ENCODE measurements at places on chromosomes 16 and 17.

DNA sequence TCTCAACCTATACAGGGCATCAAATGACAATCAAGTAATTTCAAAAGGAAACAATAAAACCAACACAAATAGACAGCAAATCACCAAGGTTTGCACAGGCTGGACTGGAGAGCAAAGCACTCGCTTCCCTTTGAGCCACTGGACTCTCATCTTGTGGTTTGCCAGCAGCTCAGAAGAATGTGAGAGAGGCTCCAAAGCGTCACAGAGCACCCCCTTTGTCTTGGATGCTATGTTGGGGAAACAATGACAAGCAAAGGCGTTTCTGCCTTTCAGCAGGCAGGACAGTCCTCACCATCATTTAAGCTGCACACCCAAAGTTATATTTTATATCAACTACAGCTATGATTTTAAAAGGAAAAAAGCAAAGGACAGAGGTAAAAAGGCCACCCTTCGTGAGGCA, 13.2 kb downstream of the SLC6A4 start:
- no peak for DNase-seq

DNA sequence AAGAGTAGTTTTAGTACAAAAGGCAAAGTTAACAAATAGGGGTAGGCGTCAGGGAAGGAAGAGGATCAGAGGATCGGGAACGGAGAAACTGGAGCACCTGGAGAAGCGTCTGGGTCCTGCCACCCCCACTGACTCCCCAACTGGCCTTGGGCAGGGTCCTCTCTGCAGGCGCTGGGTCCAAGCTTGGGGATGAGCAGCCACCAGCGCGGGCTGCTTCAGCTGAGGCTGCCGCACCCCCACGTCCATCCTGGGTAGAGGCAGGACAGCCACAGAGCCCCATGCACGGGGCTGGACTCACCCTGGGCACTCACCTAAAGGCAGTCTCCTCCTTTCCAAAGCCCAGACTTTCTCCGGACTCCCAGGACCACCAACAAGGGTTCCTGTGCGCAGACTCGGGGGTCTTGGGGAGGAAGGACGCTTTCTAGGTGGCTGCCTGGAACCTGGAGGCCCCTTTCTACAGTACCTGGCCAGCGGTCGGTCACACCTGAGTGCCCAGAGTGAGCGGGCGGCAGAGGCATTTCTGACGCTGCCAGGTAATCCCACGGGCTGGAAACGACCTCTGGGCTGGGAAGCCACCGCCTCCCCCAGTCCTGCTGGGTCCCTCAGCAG, 1.1 kb downstream of the HS3ST6 start:
- no peak for DNase-seq

DNA sequence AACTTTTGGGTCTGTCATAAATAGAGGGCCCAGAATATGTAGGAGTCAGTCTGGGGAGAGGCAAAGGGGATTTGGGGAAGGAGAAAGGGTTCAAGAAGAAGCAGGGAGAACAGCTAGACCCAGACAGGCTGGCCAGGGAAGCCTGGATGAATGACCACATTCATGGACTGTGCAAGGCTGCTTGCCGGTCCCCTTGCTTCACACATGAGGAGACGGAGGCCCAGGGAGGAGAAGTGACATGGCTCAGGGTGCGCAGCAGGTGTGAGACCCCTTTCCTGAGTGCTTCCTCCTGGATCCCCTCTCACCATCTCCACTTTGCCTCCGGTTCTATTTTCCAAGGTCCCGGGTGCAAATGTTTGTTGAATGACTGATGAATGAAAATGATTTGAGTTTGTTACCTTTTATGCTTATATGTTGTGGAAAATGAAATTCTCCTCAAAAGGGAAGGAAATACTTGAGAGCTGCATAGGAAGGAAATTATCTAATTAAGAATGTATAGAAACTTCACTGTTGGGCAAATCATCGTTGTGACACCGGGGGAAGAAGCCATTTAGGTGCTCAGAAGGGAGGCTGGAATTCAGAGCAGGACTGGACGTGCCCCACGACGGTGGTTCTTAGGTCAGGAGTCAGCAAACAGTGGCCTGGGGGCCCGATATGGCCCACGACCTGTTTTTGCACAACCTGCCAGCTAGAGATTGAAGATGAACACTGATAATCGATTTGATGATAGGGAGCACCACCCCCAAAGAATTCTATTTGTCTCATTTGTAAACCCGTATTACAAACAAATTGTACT, 559 bp downstream of the ITGAM start:
- no peak for DNase-seq

DNA sequence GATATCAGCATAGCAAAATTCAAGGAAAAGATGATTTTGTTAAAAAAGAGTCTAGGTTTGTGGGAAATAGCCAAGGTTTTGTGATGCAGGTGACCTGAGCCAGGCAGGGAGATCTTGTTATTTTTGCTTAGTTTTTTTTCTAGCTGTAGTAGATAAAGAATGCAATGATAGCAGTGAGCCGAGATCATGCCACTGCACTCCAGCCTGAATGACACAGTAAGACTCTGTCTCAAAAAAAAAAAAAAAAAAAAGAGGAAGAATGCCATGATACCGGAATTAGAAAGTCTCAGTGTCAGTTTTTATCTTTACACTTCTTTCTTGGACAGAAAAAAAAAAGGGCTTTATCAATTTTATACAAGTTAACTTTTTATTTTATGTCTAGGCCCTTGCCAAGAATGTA, 27.5 kb downstream of the TMEM238L start:
- DNase-seq: no peak

GRCh38 chr16:10405386-10405939, 19.6 kb downstream of the ATF7IP2 start:
- no peak for DNase-seq

DNA sequence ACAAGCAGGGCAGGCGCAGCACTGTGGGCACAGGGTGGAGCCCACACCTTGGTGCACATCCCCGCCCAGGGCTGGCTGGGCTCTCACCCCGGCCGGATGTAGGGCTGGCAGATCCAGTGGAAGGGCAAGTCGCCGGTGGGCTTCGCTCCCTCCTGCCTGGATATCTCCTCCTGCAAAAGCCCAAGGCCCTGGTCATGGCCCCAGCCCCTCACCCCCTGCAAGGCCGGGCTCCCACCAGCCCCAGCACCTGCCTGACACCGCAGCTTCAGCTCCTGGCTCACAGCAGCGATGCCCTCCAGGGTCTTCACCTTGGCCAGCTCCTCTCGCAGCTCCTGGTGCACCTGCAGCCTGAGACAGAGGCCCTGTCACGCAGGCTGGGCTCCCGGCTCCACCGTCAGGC, 5.0 kb downstream of the DUS1L start:
- DNase-seq: no peak

- DNase-seq: no peak
Measured at GRCh38 chr16:84595052-84595481, 22.8 kb downstream of the COTL1 start.

DNA sequence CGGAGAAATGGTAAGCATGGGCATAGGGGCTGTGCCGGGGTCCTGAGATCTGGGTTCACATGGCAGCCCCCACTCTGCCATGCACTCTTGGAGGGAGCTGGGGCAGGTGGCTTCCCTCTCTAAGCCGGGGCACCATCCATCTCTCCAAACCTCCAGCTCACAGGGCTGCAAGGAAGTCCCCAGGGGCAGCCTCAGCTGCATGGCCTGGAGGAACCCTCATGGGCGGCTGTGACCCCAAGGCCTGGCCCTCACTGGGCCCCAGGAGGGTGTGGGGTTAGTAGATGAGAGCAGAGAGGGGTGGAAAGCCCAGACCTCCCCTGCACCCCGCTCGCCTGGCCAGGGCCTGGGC, 2.6 kb downstream of the CTRB2 start:
- no peak for DNase-seq

DNA sequence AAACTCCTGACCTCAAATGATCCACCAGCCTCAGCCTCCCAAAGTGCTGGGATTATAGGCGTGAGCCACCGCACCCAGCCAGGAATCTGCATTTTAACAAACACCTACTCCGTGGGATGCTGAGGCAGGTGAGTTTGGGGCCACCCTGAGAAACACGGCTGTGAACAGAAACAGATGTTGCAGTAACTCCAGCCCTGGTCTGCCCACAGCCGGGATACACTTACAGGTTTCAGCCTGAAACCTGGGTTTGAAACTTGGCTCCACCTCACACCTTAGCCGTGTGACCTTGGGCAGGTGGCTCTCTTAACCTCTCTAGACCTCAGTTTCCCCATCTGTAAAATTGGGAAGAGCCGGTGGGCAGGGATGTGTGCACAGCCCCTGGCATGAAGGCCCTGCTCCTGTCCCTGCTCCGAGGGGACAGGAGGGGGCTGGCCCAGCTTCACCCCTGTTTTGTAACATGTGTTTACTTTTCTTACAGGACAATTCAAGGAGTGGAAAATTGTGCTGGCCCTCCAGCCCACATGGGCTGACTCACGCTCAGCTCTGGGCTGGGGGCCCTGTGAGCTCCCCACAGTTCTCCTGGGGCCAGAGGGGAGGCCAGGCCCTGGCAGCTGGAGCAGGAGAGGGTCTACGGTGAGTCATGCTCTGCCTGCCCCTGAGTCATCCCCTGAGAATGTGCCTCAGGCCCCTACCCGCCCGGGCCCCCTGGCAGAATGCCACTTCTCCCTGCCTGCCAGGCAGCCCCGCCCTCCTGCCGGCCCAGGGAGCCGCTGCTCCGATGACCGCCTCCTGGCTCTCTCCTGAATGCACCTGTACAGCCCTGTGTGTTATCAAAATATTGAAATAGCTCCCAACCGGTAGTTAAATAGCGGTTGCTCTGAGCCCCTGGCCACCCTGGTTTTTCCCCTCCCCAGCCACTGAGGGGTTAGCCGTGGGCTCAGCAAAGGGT, 7.7 kb upstream of the PPL start:
- peak; percentile 21 for DNase-seq

DNA sequence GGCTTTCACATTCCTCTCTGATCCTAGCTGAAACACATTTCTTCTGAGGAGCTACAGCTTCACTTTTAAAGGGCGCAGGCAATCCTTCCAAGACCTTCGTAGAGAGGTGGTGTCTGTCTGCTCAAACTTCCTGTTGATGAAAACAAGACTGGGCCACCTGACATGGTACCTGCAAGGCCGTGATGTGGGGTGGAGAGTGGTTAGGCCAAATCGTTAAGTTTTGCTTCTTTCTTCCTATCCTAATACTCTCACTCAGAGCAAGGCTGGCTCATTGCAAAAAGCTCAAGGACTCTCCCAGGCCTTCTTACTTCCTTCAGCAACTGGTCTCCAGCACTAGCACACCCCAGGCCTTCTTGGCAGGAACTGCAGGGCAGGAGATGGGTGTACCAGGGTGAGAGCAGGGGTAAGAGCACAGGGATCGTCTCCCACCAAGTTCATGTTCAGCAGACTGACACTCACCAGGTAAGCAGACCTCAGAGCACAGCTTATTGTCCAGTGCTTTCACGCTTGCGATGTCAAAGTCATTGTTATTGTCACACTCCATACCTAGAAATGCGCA, 10.9 kb upstream of the FOXJ1 start:
- no peak for DNase-seq

GRCh38 chr16:14491861-14492529, 138.1 kb downstream of the PARN start:
- DNase-seq: no peak

DNA sequence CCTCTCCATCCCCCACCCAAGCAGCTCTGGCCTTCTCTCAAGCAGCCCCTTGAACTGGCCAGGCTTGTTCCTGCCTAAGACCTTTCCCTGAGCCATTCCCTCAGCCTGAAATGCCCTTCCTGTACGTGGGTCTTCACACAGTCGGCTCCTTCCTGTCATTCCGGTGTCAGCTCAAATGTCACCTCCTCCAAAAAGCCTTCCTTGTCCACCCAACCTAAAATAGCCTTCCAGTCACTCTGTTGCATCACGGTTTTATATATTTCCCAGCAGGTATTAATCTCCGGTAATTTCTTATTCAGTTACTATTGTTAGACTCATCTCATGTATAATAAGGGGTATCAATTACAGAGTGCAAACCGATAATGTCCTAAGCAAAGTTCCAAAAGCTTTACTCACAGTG, 51.8 kb downstream of the C17orf67 start:
- DNase-seq: no peak

GRCh38 chr16:84729716-84730320, 30.0 kb downstream of the USP10 start:
- DNase-seq: no peak

GRCh38 chr17:69228576-69228975, at the start of gene ABCA10:
Gene ABCA10 (minus strand): TSS chr17:69228824. CDS start chr17:69225358, 3,466 bp downstream.
- no peak for DNase-seq

DNA sequence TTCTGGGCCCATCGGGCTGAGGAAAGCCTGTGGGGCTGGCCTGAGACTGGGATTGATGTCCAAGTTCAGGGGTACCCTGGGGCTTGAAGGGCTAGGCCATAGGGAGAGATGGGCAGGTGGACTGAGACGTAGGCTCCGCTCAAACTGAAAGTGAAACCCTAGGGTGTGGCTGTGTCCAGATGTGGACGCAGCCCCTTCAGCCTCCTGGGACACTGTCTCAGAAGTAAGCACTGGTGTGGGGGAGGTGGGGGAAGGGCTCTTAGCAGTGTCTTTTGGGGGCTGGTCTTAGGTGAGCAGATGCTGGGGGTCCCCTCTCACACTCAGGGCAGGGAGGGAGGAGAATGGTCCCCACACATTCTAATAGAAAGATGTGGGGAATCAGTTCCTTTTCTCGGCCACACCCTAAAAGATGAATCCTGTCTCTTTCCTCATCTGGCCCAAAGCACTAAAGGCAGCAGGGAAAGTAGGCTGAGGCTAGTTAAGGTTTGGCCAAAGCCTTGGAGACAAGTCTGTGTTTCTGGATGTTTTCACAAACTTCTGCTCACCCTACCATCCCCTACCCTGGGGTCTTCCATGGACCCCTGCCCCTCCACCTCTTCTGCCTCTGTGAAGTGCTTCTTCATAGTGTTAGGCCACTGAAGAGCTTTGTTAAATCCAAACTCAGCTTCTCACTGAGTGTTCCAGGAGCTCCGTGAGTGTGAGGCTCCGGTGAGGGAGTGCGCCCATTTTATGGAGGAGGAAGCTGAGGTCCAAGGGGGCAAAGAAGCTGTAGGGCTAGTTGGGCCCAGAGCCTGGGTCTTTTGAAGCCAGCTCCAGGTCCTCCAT, 5.6 kb downstream of the FMNL1 start:
- DNase-seq: no peak

DNA sequence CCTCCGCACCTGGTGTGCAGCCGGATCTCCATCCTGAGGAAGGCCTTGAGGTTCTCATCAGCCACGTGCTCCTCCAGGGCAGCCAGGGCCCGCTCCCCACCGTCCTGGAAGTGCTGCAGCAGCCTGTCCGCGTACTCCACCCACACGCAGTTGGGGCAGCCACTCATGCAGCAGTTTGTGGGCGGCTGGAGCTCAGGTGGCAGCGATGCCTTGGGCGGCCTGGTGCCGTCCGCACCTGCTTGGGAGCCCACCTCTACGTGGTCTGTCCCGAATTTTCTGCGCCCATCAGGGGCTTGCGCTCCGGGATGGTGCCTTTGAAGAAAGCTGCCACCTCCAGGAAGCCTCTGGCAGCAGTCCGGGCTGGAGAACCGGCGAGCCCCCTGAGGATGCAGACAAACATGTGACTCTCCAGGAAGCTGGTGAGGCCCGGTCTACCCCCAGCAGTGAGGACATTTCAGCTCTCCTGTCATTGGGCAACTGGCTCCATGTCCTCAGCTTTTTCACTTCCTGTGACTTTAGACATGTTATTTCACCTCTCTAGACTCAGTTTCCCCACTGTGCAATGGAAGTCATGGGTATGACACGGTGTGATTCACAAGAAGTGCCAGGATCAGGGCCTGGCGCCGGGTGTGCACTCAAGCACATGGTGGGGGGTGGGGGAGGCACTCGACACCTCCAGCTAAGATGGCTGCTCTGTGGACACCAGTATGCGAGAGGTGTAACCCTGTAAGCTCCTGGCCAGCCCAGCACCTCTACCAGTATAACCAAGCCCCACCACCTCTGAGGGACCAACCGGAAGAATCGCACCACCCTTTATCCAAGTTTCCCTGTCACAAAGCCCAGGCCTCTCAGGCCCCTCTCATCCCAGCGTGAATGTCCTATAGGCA, 957 bp downstream of the OXLD1 start:
- DNase-seq: no peak
